ENCODE measurements at places on chromosomes 1 and 21.

GRCh38 chr1:11772458-11772857 is 10.5 kb downstream of the C1orf167 start:
- no peak for DNase-seq

- no peak for DNase-seq
Measured at GRCh38 chr1:17012775-17013490, 1.2 kb upstream of the ATP13A2 start.

DNA sequence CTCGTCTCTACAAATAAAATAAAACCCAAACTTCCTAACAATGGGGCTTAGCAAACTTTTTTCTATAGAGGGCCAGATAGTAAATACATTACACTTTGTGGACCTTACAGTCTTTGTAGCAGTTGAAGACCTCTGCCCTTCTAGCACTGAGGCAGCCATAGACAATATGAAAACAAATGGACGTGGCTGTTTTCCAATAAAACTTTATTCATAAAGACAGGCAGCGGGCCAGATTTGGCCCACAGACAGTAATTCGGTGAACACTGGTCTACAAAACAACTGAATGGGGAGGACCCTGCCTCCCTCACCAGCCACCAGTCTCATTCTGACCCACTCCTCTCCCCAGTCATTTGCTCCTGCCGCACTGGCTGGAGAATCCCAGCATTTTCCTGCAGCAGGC is 162.3 kb downstream of the KAZN start:
- no peak for DNase-seq

DNA sequence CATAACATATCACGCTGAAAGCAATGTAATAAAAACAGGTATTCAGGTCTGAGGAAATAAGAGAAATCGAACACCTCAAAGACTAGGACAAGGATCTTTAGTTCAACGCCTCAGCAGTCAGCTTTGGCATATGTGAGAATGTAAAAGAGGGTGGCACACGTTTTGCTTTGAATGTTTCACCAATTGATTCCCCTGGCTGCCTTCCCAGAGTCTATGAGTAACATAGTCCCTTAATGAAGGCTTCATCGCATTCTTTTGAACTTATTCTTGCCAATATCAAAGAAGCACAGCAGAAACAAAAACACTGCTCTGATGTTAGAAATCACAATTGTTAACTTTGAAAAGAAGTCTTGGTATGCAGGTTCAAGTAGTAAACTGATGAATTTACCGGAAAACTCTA is 764.8 kb downstream of the ADGRL2 start:
- no peak for DNase-seq

DNA sequence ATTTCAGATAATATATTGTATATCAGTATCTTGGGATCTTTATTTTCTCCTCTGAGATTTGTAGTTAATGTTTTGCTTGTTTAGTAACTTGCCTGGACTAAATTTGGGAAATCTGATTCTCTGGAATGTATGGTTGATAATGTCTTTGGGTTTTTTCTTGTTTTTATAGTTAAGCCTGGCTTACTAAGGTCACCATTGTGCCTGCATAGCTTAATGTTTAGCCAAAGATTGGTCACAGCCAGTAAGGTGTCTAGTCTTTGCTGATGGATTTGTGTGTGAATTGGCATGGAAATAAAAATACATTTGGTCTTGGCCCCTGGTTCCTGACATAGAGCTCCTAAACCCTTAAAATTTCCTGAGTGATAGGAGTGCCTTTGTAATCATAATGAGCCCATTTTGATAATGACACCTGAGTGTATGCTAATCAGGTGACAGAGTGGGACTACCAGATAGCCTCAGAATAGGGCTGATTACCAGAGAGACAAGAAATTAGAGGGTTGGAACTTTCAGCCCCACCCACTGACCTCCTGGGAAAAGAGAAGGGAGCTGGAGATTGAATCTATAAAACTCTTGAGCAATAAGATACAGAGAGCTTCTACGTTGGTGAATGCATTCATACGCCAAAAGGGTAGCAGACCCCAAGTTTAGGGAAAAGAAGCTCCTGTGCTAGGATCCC is 47.9 kb upstream of the NUF2 start:
- no peak for DNase-seq

GRCh38 chr1:4652631-4653327 is 1.6 kb upstream of the AJAP1 start:
- peak; percentile 76 for DNase-seq
